CD14-positive monocyte (primary cell): ENCODE measurements at places on chromosomes 2 and 18. TPM values are rescaled to one million over a fixed set of nuclear protein-coding genes. Genes with fewer than 3 reads are reported as not detected.

- H3K27me3 ChIP-seq = no peaks in the 10 kb centered on the region
- no peak overlapping the region for H3K4me3 ChIP-seq
- H3K36me3 ChIP-seq = peaks cover 78% of the 10 kb centered on the region
- H3K27ac ChIP-seq = no peak overlapping the region
- no peaks in the 10 kb centered on the region for H3K4me1 ChIP-seq
Observed at GRCh38 chr2:179987916-179988315, 19.2 kb downstream of the CWC22 start.

GRCh38 chr2:27723372-27724144 lies 48.0 kb upstream of the MRPL33 start:
- H3K27ac ChIP-seq = no peak overlapping the region
- DNase-seq = peak; percentile 55
- peaks cover 11% of the 10 kb centered on the region for H3K4me1 ChIP-seq
- no peaks in the 10 kb centered on the region for H3K27me3 ChIP-seq
- H3K36me3 ChIP-seq = no peaks in the 10 kb centered on the region
- no peak overlapping the region for H3K4me3 ChIP-seq

Gene FAM136A
- 31.8 TPM for polyA plus RNA-seq

- no peak for DNase-seq
- no peaks in the 10 kb centered on the region for H3K27me3 ChIP-seq
- peaks cover 23% of the 10 kb centered on the region for H3K4me1 ChIP-seq
- H3K4me3 ChIP-seq = no peak overlapping the region
- no peaks in the 10 kb centered on the region for H3K36me3 ChIP-seq
Observed at GRCh38 chr2:98799375-98800329, 68.7 kb upstream of the MGAT4A start.

Gene POMC
- 4.7 TPM for polyA plus RNA-seq

- no peak overlapping the region for H3K4me3 ChIP-seq
- no peaks in the 10 kb centered on the region for H3K4me1 ChIP-seq
- no peak for DNase-seq
Observed at GRCh38 chr2:152861349-152861942, 143.0 kb downstream of the ARL6IP6 start.

GRCh38 chr18:42114310-42114943 lies 159.4 kb downstream of the PIK3C3 start:
- no peak overlapping the region for H3K27ac ChIP-seq
- no peaks in the 10 kb centered on the region for H3K36me3 ChIP-seq
- H3K27me3 ChIP-seq = no peaks in the 10 kb centered on the region
- H3K4me1 ChIP-seq = peaks cover 15% of the 10 kb centered on the region

GRCh38 chr2:2464094-2464493 lies 133.0 kb upstream of the MYT1L start:
- peak; percentile 24 for DNase-seq
- peaks cover 7% of the 10 kb centered on the region for H3K4me1 ChIP-seq
- H3K4me3 ChIP-seq = no peak overlapping the region
- H3K27me3 ChIP-seq = no peaks in the 10 kb centered on the region
- no peaks in the 10 kb centered on the region for H3K36me3 ChIP-seq

GRCh38 chr2:10405448-10405847 lies 42.7 kb downstream of the ODC1 start:
- H3K27ac ChIP-seq = no peak overlapping the region
- peaks cover 3% of the 10 kb centered on the region for H3K36me3 ChIP-seq
- peaks cover 75% of the 10 kb centered on the region for H3K4me1 ChIP-seq
- no peak overlapping the region for H3K4me3 ChIP-seq
- DNase-seq = no peak

DNA sequence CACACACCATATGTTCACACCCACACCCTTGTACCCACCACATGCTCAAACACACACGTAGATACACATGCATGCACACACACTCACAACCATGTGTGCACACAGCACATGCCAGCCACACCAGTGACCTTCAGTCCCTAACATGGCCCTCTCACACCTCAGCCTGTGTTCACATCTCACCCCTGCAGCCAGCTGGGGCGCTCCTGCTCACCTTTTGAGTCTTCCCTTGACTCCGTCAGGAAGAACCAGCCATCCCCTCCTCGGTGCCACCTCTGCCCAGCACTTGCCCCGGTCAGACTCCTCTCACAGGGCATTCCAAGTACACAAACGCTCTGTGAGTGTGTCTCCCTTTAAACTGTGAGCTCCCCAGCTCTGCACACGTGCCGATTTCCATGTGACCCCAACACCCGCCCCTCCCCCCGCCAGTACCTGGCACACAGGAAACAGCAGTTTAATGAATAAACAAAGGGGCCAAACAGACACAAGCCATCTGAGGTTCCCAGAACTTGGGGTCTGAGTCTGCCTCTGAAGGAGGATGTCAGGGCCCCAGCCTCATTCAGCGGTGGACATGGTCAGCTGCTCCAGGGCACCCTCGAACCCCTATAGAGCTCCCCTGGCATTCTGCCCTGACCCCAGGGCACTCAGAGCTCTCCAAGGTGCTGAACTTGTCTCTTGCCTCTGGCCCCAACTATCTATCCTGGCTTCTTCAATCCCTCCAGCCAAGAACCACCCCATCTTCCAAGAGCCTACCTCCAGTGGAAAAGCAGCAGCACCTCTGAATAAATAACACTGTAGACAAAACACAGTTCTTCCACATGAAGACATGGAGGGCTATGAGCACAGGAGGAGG lies 252.9 kb downstream of the ATAD2B start:
- no peaks in the 10 kb centered on the region for H3K4me1 ChIP-seq
- no peak for DNase-seq
- H3K27me3 ChIP-seq = no peaks in the 10 kb centered on the region
- H3K27ac ChIP-seq = no peak overlapping the region
- H3K4me3 ChIP-seq = no peak overlapping the region
